ENCODE measurements at places on chromosomes 12 and 14.

GRCh38 chr12:3132636-3133404, 55.6 kb downstream of the TSPAN9 start:
- no peak for DNase-seq

DNA sequence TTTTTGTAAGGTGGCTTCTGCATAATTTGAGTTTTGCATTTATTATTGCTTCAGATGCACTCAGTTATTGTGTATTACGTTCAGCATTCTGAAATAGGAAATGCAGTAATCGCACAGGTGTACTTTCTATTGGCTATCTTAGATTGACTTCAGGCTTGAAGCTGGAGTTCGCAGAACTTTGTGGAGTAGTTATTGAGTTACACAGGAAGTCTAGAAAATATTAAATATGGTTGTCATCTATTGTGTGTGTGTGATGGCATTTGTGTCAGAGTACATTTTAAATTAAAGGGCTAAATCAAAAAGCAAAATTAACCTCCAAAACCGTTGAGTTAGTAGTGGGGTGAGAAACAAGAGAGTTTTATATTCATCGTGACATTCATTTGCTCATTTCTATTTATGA, 2.7 kb downstream of the ARID2 start:
- DNase-seq: no peak

DNA sequence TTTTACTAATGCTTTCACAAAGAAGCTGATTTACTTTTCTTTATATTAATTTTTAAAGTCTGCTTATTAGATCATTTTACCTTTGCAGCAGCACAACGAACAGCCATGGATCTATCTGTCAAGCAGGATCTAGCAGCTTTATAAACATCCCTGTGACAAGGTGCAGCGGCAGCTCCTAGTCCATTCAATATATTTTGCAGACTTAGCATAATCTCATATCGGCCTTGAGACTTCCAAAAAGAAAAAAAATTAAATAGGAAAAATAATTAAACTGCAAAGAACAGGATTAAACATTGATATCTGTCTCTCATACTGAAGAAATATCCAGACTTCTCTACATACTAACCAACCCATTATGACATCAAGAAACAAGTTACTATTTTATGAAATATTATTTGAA, 25.2 kb downstream of the HEATR5A start:
- DNase-seq: no peak

- no peak for DNase-seq
Observed at GRCh38 chr14:93402951-93403350, 27.8 kb upstream of the UNC79 start.

GRCh38 chr14:96102081-96102856, 63.1 kb downstream of the C14orf132 start:
- no peak for DNase-seq

- no peak for DNase-seq
Observed at GRCh38 chr12:125148316-125148715, 83.1 kb downstream of the AACS start.

DNA sequence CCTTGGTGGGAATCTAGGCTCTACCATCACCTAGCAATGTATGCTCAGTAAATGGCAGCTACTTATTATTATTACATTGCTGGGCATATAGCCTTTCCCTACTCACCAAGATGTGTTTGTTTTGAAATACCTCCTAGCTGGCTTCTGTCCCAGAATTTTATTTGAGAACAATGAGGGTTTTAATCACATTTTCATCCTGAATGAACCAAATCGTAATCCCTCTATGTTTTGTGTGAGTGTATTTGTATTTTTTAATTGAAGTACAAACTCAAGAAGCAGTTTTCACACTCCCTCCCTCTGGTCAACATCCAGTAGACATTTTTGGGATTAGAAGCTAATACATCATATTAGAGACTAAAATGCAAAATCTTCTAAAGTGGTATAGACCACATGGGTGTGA, 7.6 kb downstream of the SLC7A8 start:
- no peak for DNase-seq

Measured in hippocampal formation (tissue), 2 donors.